ENCODE measurements at places on chromosomes 11 and 22. TPM values are rescaled to one million over a fixed set of nuclear protein-coding genes. Genes with fewer than 3 reads are reported as not detected.

Gene TYR
- not detected for total RNA-seq

Gene APOBEC3A
- total RNA-seq, result 0.68 TPM

Gene SMIM38
- 0.43 TPM for total RNA-seq

Gene CASP5
- not detected for total RNA-seq

Gene APOA4
- not detected for total RNA-seq

Gene SLC7A4
- total RNA-seq, result not detected

Gene CTNND1
- 7.5 TPM for total RNA-seq

Gene IGSF22
- total RNA-seq, result 0.48 TPM

Gene DDI1
- total RNA-seq, result not detected

Gene THYN1
- 60.7 TPM for total RNA-seq

Gene ACTN3
- 0.05 TPM for total RNA-seq

Gene PELI3
- 8.3 TPM for total RNA-seq

Gene MIOX
- 0.14 TPM for total RNA-seq

Gene ELFN2
- total RNA-seq, result 0.20 TPM

Gene SLC35C1
- total RNA-seq, result 22.5 TPM

Gene OR8B4
- total RNA-seq, result not detected

Gene PKP3
- not detected for total RNA-seq

Gene FERMT3
- 210 TPM for total RNA-seq

Gene TH
- not detected for total RNA-seq

Gene H19
- total RNA-seq, result not detected

Gene VSIG2
- not detected for total RNA-seq

Gene FBLN1
- not detected for total RNA-seq

Gene F2
- total RNA-seq, result 0.20 TPM

Gene SLC37A2
- total RNA-seq, result 1.4 TPM

Gene ALDH3B1
- not detected for total RNA-seq

Gene MMP12
- total RNA-seq, result not detected

Gene GGTLC2
- not detected for total RNA-seq

Gene TRPM5
- total RNA-seq, result not detected

Gene TCN1
- total RNA-seq, result not detected

Gene ENTHD1
- 0.14 TPM for total RNA-seq

All from T-helper 2 cell treated with Interferon-gamma antibody and Interleukin-4, amounts not matched to agents 100 ng/mL and 5 ng/mL, for 36 hours (primary cell).